ENCODE measurements at places on chromosomes 7 and 10.

GRCh38 chr7:52311886-52312285, 723.5 kb upstream of the POM121L12 start:
- no peak for ATAC-seq

GRCh38 chr7:70808876-70809275, 323.1 kb upstream of the GALNT17 start:
- ATAC-seq = no peak

- ATAC-seq = no peak
Observed at GRCh38 chr10:129192344-129193128, 274.5 kb upstream of the MGMT start.

DNA sequence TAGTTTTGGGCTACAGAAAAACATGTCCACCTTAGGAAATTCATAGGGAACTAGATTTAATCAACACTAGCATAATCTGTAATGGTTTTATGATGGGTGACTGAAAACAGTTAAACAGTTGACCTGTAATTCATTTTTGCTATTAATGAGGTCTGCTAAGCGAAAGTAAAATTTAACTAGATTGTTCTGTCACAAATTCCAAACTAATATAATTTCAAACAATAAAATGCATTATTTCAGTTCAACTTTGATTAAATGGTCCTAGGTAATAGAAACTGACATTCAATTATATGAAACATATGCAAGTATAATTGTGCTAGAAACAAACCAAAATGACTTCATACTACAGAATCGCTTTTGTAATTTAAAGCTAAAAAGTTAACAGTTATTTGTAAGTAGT, 6.9 kb downstream of the NOC3L start:
- no peak for ATAC-seq

GRCh38 chr10:70480239-70480861, 1.8 kb downstream of the PALD1 start:
- no peak for ATAC-seq

DNA sequence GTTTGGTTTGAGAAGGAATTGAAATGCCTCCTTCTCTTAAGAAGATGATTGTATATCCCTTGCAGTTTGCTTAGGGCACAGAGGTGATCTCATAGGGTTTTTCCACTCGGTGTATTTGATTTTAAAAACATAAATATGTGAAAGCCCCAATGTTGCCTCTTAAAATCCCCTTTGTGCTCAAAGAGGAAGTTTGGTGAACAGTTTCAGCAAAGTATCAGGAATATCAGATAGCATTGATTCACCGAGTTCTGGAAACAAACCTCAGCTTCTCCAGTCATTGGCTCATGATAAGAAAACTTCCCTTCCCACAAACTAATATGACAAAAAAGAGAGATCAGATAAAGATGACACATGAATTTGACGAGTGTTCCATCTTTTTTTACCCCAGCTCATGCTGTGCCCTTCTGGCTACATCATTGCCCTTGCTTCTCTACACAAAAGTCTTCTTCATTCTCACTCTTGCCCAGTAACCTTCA, 20.1 kb upstream of the SMNDC1 start:
- ATAC-seq = no peak

DNA sequence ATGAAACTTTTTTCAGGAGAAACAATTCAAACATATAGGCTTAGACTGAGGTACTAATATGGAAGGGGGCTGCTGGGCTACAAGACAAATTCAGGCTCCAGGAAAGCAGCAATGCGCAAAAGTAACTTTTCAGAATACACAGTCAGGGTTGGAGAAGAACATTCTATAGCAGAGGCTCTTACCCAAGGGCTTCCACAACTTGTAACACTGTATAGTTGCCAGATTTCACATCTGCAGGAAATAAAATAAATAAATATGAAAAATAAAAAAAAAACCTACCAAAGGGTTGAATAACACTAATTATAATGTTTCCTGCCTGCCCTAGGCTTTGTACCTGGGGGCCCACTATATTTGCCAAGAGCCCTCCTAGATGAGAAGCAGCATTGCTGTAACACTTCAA, 14.3 kb downstream of the MMS19 start:
- no peak for ATAC-seq

GRCh38 chr10:43125274-43125845, 12.9 kb upstream of the CSGALNACT2 start:
- no peak for ATAC-seq

GRCh38 chr10:6607182-6607581, 27.1 kb upstream of the PRKCQ start:
- no peak for ATAC-seq

DNA sequence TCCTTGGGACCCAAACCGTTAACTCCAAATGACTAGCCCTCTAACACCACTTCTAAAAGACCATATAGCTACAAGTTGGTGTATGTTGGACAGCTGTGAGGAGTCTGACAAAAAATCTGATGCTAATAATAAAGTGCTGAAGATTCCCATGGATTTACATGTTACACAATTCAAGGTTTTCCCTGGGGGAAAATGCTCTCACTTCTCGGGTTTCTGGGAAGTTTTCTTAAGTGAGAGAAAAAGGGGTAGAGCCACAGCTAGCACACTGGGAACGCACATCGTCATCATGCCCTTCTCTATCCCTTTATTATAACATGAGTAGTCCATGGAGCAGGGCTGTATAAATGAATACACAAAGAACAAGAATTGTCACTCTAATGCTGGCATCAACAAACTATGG, 162.1 kb downstream of the CHCHD3 start:
- no peak for ATAC-seq

Data from motor neuron (in vitro differentiated cells).